ENCODE measurements at places on chromosomes 6 and 20.

GRCh38 chr20:325889-326644 is 715 bp downstream of the SOX12 start:
- DNase-seq: no peak

DNA sequence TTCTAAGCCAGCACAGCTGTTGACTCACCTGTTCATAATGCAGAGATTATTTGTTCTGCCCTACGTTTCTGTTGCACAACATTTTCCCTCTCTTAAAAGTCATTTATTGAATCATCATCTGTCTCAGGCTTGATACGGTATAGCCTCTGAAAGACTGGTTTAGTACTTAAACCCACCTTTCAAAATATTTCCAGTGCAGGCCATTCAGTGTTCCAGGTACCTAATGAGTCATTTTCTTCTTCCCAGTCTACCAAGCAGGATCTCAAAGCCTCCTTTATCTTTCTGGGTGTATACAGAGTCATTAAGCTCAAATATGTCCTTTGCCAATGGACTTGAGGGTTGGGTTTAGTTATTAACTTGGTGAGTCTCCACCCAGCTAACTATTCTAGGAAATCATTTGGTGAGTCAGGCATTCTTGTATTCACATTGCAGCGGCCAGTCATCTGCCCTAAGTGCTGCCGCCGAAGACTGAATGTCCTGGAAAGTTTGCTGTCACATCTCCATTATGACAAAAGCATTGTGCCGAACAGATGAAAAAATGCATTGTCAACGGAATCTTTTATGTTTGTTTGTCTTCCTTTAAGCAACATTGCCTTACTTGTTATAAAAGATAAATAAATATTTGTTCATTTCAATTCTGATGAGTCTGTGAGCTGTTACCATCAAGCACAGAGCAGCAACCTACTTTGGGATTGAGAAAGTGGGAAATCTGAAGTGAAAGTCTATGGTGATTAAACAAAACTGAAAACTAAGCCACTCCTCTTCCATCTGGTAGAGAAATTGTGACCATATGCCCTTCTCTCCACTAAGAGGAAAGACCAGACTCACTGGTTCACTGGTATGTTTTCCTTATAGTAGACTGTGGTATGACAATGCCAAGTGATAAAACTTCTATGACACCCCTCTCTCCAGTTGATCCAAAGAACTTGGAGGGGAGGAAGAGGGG is 14.3 kb upstream of the FAM135A start:
- DNase-seq: no peak

DNA sequence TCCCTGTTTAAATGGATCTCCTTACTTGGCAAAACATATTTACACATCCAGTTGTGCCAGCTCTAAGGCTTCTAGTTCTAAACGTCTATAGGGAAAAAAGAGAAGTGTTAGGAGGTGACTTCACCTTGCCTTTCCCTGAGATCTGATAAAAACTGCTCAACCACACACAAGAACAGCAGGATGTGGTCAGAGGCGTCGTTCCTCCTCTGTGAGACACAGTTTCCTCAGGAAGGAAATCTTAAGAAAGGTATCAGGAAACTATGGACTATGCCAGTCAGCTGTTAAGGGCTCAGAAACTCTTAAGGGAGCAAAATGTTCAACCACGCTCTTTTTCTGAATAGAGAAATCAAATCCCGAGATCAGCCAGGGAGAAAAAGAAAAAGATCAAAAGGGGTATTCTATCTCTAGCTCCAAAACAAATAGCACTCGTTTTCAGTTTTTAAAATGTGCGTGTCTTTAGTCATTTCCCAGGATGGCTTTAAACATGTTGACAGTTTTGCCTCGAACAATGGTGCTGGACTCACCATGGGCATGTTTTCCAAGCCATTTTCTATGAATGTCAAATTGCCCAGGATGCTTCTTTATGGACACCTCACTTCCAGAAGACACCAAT is 154.5 kb downstream of the HACE1 start:
- no peak for DNase-seq

DNA sequence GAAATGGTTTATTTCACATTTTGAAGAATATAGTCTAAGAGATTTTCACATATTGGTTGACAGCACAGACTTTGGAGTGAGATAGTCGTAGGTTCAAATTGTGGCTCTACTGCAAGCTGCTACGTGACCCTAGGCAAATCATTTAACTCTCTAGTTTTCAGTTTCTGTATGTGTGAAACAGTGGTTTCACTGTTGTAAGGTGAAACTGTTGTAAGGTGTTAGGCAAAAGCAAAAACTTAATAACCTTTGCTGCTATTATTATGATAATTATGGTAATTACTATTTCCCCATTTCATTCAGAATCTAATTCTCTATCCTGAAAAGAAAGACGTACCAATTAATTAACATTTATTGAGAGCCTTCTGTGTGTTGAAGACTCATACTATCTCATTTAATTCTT is 144.2 kb downstream of the REV3L start:
- DNase-seq: no peak

DNA sequence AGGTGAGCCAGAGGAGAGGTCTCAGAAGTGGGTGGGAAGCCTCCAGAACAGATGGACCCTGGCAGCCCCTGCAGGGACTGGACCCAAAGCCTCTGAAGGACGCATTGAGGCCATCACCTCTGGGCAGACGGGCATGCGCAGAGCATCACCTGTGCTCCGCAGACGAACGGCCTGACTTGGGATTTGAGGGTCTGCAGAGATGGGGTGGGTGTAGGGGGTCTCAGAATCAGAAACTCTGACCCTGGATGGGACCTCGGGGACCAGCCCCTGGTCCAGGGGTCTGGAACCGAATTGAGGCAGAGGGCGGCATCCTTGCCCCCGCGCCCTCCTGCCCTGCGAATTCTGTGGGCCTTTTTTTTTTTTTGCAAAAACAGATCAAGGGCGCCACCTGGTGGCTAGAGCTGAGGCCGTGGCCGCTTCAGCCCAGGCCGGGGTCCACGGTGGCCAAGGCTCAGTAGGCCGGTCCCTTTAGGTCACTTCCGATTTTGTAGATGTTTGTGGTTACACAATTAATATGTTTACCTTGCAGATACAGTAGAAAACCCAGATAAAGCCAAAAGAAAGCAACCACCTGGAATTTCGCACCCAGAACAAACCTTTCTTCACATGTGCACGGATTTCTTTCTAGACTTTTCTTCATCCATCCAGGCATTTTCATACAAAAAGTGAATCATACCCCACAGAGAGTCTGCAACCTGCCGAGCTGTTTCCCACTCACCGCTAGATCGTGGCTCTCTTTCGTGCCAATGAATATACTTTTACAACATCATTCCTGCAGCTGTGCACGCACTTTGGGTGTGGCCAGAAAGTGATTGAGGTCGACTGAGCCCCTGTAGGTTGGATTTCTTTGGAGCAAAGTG is 25.9 kb downstream of the ZBP1 start:
- peak; percentile 23 for DNase-seq

DNA sequence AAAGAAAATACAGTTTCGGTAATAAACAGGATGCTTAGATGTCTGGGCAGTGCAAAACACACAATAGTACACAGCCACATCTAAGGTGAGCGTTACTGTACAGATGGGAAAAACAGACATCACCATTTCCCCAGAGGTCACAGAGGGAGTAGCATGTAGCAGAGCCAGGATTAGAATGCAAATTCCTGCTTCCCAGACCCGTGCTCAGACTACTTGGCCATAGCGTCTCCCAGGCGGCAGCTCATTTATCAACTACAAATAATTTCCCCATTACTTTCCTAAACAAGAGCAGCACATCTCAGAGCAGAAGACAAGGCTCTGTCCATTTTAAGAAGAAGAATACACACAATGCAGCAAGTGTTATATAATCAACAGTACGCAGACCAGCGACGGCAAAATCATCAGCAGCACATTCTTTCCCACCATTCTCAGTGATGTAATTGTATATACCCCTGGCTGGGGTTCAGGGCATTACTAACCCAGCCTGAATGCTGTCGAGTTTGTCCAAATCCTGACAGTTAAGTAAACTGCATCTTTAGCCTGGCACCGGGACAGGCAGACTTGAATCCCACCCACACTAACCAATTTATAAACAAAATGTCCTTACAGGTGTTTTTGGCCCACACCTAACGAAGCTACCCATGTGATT is 61.9 kb downstream of the CNKSR3 start:
- DNase-seq: no peak

DNA sequence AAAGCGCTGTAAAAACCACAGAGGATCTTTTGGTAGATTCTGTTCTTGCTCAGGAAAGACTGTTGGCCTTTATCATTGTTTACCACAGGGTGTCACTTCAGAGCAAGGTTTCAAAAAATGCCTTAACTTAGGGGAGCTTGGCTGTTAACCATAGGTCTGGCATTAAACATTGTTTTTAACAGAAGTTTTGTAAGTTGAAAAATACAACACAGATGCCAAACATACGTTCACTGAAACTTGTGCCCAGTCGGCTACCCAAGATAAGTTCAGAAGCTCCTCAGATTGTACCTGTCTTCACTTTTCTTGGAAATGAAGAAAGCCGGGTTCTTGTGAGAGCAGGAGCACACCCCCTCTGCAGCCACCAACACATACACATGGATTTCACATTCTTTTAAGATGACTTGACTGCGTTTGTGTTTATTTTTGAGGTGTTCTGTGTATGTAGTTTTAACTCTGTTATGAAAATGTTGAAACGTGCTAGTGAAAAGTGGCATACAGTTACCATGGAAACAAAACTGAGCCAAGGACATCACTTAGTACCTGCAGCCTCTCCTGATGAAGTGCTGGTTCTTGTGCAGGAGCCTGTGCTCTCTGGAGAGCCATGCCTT is 64.9 kb downstream of the SYCP2L start:
- DNase-seq: no peak

DNA sequence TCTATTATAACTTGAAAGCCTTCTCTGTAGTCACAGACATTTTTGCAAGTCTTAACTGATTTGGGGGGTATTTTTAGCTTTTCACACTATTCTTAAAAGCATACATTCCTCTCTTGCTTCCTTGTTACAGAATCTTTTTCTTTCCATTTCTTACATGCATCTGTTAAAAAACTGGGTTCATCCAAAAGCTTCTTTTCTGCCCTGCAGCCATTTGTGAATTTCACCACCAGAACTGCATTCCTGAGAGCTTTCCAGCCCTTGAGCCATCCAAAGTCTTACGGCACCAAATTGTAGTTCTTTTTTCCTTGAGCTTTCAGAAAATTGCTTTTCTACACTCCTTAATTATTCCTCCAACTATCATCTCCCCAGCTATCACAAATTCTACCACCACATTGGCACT is 19.7 kb upstream of the GSTA4 start:
- DNase-seq: no peak

DNA sequence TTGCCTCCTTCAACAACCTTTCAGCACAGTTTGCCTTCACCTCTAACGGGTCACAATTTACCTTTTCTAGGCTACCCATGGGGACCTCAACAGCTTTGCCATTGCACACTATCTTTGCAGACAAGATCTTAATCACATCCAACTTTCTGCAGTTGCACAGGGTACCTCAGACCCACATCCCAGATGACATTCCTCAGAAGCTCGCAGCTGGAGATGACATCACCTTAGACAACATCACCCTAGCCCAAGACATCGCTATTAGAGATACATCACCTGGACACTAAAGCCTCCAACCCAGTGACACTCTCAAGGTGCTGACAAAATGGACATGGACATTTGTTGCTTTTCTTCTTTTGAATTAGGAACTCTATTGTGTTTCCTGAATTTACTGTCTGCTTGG is 38.6 kb upstream of the RPP40 start:
- DNase-seq: no peak

DNA sequence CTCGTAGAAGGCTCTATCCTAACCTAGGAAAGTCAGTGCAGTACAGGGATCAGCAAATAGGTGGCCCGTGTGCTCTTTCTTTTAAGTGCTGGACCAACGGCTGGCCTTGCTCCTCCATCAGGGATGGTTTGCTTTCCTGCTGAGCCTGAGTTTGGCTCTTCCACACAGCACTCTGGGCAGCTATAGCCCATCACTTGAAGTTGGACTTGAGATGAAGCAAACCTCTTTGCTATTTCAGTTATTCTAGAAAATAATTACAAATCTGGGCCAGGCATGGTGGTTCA is 66.9 kb upstream of the KCNK16 start:
- no peak for DNase-seq
